Muscle of back (tissue), 13 donors: ENCODE measurements at places on chromosomes 16 and 17. TPM values are rescaled to one million over a fixed set of nuclear protein-coding genes. Genes with fewer than 3 reads are reported as not detected.

DNA sequence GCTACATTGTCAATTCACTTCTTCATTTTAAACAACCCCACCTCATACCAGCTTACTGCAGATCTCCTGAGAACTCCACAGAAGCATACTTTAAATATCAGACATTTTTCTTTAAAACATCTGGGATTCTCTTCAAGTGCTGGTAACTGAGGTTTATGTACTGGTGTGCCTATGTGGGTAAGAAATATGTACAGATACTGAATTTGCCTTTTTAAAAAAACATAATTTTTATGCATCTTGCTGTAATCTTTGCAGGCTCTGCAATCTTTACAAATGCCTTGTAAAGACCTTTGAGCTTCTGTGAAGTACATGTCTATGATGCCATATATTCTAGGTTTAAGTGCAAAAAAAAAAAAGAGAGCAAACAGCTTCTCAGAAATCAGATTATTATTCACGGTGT is 127.6 kb upstream of the NOG start:
- no peak for DNase-seq

The NPIPB9 gene
- 4.2 TPM for polyA plus RNA-seq

DNA sequence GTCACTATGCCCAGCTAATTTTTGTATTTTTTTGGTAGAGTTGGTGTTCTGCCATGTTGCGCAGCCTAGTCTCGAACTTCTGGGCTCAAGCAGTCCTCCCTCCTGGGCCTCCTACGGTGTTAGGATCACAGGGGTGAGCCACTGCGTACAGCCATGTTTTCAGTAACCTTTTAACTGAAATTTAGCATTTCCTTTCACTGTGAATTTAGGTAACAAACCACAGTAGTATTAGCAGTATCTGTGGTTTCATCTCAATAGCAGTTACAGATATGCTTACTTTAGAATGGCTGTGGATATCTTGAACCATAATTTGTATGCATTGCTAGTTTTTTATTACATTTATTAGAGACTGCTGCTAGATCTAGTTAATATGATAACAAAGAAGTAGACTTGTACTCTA is 4.3 kb upstream of the RANGRF start:
- DNase-seq: no peak

The SLC52A1 gene
- polyA plus RNA-seq: not detected

The DNAH2 gene
- 7.3 TPM for polyA plus RNA-seq

- DNase-seq: peak; percentile 19
Observed at GRCh38 chr17:35046740-35047283, 16.7 kb downstream of the RFFL start.

The SEPTIN1 gene
- 2.4 TPM for polyA plus RNA-seq

The RHBDL1 gene
- 1.4 TPM for polyA plus RNA-seq

DNA sequence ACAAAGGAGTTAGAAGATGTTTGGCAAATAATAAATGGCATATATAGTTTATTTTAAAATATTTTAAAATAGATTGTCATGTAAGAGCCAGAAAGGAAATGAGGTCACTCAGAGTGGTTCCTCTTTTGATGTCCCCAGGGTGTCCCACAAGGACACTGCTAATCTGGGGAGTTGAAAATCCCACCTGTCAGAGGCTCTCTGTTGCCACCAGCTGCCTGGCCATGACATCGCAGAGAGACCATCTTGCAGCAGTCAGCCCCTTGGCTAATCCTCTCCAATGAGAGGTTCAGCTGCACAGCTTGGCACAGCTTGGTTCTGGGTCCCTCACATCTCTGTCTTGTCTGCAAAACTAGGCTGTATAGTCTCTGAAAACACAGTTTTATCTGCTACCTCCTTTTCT is 11.0 kb upstream of the RBFOX1 start:
- DNase-seq: peak; percentile 23

The RGS11 gene
- polyA plus RNA-seq: 1.6 TPM

DNA sequence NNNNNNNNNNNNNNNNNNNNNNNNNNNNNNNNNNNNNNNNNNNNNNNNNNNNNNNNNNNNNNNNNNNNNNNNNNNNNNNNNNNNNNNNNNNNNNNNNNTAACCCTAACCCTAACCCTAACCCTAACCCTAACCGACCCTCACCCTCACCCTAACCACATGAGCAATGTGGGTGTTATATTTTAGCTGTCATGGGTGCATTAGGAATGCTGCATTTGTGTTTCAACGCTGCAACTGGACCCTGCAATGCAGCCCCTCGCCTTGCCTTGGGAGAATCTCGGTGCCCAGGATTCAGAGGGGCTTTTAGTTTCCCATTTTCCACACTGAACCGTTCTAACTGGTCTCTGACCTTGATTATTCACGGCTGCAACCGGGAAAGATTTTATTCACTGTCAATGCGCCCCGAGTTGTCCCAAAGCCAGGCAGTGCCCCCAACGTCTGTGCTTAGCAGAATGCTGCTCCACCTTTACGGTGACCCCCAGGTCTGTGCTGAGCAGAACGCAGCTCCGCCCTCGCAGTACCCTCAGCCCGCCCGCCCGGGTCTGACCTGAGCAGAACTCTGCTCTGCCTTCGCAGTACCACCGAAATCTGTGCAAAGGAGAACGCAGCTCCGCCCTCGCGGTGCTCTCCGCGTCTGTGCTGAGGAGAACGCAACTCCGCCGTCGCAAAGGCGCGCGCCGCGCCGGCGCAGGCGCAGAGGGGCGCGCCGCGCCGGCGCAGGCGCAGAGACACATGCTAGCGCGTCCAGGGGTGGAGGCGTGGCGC is 43.3 kb downstream of the POLR3K start:
- DNase-seq: peak; percentile 59

The ARHGDIG gene
- 1.3 TPM for polyA plus RNA-seq

- DNase-seq: peak; percentile 6
Observed at GRCh38 chr16:9297437-9298113, 206.1 kb downstream of the HAPSTR1 start.

DNA sequence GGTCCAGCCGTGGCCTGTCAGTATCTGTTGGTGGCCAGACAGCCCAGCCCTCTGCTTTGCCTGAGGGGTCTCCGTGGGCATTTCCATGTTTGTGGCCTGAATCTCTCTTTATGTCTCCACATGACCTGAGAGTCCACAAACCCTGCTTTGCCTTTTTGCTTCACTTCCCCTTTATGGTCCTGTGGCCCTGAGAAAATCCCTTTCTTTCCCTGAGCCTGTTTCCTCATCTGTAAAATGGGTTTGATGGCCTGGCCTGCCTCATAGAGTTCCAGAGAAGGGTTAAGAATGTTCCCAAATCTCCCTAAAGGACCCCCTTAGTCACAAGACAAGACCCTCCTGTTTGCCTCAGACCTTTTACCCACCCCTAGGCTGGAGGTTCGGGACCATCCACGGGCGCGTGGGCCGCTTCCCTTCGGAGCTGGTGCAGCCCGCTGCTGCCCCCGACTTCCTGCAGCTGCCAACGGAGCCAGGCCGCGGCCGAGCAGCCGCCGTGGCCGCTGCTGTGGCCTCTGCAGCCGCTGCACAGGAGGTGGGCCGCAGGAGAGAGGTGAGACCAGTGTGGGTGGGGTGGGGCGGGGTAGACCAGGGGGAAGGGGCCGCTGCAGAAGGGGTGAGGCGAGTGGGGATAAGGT is 26.2 kb upstream of the ALKBH5 start:
- DNase-seq: no peak

The TMC5 gene
- 0.10 TPM for polyA plus RNA-seq

The ACSM3 gene
- 5.7 TPM for polyA plus RNA-seq

GRCh38 chr17:79622122-79622601 is 11.3 kb upstream of the RBFOX3 start:
- no peak for DNase-seq

DNA sequence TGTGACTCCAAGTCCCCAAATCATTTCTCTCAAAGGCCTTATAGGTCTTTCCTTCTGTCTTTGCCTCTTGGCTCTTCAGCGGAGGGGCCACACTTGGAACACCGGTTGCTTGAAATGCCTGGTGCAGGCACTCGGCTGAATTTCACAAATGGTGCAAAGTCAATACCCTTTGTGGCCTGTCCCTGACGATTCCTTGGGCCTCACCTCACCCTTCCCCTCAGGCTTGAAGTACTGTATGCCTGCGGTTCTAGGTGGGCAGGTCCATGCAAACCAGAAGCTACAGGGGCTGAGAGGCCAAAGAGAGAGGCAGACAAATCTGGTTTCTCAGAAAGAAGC is 4.1 kb upstream of the B9D1 start:
- no peak for DNase-seq

GRCh38 chr17:63634163-63634562 is 11.9 kb downstream of the MAP3K3 start:
- DNase-seq: no peak

- DNase-seq: peak; percentile 5
Observed at GRCh38 chr17:77311371-77311981, 170.7 kb downstream of the SEC14L1 start.

The GLTPD2 gene
- 0.79 TPM for polyA plus RNA-seq

- no peak for DNase-seq
Observed at GRCh38 chr17:63086483-63087185, 120.6 kb downstream of the TANC2 start.

GRCh38 chr17:73968680-73969079 is 234.8 kb upstream of the RPL38 start:
- DNase-seq: no peak

GRCh38 chr16:48168075-48168474 is 12.3 kb upstream of the ABCC12 start:
- no peak for DNase-seq

DNA sequence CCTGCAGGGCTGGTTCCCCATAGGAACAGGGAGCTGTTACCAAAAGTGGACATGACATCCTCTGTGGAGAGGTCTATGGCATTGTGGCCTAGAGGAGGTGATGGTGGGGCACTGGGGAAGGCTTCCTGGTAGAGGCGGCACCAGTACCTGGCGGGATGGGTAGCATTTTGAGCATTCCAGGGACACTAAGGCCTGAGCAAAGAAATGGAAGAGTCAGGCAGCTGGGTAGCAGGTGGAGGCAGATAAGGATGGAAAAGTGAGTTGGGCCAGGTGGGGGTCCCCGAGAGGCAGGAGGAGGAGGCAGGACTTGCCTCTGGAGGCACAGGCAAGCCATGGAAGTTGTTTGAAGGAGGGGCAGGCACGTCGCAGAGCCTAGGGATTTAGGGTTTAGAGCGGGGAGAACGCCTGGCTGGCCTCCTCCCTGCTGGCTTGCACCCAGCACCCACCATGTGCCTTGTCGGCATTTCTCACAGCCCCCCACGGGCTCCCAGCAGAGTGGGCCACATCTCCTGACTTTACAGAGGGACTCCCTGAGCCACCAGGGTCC is 5.1 kb upstream of the ADCY7 start:
- DNase-seq: no peak

DNA sequence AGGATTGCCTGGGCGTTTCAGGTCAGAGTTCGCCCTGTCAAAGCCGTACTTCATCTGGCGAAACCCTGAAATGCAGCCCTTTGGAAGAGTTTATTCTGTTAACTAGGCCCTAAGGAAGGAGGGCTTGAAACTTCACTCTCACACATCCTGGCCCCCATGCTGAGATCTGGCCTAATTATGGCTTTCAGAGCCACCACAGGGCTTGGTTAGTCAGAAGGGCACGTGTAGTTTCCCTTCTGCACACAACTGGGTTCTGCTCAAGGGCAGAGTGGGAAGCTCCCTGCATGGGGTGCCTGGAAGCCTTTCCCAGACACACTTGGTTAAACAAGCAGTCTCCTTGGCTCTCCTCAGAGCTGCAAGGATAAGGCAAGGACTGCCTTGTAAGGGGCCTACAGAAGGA is 397.3 kb downstream of the SHISA9 start:
- no peak for DNase-seq

The HSD17B2 gene
- 0.46 TPM for polyA plus RNA-seq

- no peak for DNase-seq
Observed at GRCh38 chr17:41680426-41681040, 8.2 kb upstream of the EIF1 start.

- DNase-seq: peak; percentile 46
Observed at GRCh38 chr16:9679213-9679767, 502.9 kb downstream of the GRIN2A start.

- DNase-seq: no peak
Observed at GRCh38 chr16:57611181-57611580, 17.2 kb upstream of the ADGRG1 start.

DNA sequence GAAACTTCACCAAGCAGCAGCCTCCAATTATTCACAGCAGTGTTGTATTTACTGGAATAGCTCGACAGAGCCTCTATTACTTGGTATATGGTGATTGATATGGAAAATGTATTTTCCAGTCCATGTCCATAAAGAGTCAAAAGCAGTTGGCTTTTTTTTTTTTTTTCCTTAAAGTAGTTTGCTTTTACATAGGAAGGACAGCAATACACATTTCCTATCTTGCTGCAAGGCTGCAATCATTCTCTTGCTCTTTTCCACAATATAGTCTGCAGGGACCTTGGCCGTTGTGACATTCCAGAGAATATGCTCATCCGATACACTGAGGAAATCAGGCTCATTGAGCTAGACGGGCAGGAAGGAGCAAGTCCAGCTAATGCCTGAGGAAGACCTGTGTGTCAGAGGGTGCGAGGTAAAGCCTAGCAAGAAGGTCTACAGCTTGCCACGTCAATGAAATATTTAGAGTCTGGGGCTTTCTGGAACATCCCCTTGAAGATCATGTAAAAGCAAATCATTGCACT is 131.1 kb downstream of the ENGASE start:
- no peak for DNase-seq

The AFMID gene
- polyA plus RNA-seq: 30.6 TPM

DNA sequence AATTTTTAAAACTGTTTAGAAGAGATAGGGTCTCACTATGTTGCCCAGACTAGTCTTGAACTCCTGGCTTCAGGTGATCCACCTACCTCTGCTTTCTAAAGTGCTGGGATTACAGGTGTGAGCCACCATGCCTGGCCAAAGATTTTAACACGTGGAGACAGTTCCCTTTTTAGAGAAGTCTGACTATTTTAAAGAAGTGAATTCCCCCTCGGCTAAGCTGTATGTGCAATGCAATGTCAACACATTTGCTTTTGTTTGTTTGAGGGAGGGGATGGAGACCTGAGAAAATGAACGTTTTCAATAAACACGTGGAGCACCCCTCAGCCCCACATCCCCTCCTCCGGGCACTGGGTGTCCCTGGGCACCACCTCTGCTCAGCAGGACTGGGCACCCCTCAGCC is 14.3 kb upstream of the RNPS1 start:
- DNase-seq: no peak

The CUEDC1 gene
- polyA plus RNA-seq: 47.9 TPM

DNA sequence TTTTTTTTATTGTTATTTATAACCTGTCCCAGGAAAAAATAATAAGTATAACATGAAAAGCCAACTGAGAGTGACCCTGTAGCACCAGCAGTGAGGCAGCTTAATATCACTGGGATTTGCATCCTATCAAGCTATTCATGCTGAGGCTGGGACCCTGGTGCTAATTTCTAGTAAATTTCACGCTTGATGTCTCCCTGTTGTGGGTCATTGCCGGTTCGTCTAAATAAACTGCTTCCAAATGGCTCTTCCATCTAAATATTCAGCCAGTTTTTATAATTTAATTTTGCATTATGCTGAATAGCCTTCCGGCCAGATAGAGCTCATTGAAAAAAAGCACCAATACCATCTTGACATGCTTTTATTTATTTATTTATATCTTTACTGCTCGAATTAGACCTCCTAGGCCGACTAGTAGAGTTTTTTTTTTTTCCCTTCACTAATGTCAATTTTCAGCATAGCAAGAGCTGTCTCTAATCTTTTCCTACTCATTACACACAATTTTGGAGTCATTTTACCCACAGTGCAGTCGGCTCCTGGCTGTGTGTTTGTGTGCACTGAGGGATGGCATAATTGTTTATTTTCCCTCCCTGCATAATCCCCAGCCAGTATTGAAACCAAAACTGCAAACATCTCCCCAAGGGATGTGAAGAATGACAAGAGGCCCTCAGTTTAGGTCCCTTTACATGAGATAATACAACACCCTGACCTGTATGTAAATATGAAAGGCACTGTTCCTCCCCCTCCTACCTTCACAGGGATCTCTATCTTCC is 168.8 kb downstream of the AATF start:
- no peak for DNase-seq

- peak; percentile 67 for DNase-seq
Observed at GRCh38 chr17:49739641-49740271, 24.2 kb downstream of the FAM117A start.

The NUDT21 gene
- polyA plus RNA-seq: 53.0 TPM
